ENCODE measurements at places on chromosomes 2 and 18.

DNA sequence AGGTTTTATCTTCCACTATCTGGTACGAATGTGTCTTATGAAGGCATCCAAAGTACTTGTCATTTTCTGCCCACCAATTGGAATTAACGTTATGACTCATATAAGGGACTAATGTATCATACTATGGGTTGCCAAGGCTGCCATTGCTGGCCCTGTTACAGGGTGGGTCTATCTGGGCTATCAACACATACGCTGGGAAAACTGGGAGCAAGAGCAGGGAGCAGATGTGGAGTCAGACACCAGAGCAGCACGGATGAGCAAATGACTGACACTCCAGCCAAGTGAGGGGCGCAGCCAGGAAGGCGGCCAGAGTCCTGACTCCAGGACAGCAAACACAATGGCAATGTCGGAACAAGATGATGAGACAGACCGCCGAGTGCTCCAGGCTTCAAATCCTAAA lies 145.9 kb downstream of the COPS8 start:
- DNase-seq: no peak

- DNase-seq: no peak
These were observed 15.2 kb downstream of the ABCB11 start for GRCh38 chr2:169015943-169016342.

GRCh38 chr2:48600917-48601316 lies 16.7 kb upstream of the GTF2A1L start:
- no peak for DNase-seq

- peak; percentile 57 for DNase-seq
These were observed 171.5 kb downstream of the INO80D start for GRCh38 chr2:205914213-205915129.

GRCh38 chr2:120878970-120879369 lies 143.3 kb downstream of the GLI2 start:
- no peak for DNase-seq

- no peak for DNase-seq
These were observed 43.6 kb downstream of the SLC5A7 start for GRCh38 chr2:108029912-108030311.

- no peak for DNase-seq
These were observed 818.9 kb upstream of the ACVR2A start for GRCh38 chr2:147025646-147026585.

DNA sequence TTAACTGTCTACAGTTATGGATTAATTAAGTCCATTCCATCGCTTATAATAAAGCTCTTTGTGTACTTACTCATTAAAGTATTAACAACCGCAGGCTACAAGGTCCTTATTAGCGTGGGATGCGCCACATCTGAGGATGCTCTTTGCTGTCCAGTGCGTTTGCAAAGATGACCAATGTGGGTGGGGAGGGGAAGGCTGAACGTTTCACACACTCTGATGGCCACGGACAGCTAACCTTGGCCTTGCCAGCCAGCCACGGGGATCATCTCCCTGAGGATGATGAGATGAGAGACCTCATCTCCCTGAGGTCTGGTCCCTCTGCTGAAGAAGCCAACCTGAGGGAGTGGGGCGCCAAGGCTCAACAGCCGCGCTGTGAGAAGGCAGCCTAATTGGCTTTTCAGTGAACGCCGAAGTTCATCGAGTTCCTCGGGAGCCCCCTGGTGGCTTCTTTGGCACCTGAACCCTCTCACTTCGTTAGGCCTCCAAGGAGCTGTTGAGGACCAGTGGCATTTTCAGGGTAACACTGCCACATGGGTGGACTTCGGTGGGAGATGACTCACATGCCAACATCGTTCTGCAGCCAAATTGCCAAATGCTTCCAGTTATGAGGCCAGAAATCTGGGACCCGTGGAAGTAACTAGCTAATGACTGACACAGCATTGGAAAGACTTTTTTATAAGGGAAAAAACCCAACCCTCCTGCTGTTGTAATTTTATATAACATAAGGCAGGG lies 69.3 kb upstream of the SEC11C start:
- peak; percentile 76 for DNase-seq

- no peak for DNase-seq
These were observed 114.3 kb downstream of the TRIB2 start for GRCh38 chr2:12831016-12831415.

DNA sequence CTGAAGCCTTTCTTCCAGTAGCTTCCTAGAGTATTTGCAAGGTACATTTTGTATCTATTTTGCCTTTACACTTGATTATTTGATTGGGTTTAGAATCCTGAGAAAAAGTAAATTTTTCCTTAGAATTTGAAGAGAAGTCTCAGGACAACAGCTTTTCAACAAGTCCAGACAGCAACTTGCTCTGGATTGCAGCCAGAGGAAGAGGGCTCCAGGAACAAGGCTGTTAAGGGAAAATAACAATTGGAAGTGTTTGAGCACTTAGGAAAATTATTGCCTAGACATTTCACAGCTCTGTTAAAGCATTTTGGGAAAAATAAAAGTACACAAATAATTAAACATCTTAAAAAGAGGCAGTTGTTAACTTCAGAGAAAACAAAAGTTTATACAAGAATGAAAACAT lies 58.3 kb upstream of the RAPGEF4 start:
- no peak for DNase-seq

DNA sequence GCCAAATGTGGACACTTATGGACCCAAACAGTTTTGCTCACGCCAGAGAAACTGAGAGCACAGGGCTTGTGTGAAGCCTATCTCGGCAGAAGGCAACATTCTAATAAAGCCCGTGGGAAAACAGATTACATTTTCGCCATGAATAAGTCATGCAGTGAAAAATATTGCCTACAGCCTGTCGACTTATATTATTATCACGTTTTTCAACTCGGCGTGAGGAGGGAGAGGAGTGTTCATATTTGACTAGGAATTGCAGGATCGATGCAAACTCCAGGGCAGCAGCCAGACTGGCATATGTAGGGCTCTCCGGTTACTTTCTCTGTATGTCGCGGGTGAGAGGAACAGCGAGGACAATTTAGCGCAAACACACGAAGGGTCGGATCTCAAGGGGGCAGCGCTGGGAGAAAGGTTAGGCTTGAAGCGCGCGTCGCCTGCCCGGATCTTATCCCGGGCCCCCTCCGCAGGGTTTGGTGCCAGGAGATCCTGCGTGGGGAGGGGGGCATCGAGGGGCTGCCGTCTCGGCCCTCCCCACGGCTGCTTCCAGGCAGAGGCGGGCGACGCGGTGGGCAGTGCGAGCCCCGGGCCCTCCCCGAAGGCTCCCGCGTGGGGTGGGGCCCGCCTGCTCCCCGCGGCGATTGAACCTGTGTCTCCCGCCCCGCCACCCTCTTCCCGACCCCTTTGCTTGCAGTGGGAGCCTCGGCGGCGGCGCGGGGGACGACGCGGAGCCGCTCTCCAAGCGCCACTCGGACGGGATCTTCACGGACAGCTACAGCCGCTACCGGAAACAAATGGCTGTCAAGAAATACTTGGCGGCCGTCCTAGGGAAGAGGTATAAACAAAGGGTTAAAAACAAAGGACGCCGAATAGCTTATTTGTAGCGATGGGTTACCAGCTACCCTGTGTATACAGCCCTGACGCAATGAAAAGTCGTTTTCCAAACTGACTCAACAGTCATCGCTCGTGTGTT lies 4.4 kb downstream of the ADCYAP1 start:
- peak; percentile 43 for DNase-seq

DNA sequence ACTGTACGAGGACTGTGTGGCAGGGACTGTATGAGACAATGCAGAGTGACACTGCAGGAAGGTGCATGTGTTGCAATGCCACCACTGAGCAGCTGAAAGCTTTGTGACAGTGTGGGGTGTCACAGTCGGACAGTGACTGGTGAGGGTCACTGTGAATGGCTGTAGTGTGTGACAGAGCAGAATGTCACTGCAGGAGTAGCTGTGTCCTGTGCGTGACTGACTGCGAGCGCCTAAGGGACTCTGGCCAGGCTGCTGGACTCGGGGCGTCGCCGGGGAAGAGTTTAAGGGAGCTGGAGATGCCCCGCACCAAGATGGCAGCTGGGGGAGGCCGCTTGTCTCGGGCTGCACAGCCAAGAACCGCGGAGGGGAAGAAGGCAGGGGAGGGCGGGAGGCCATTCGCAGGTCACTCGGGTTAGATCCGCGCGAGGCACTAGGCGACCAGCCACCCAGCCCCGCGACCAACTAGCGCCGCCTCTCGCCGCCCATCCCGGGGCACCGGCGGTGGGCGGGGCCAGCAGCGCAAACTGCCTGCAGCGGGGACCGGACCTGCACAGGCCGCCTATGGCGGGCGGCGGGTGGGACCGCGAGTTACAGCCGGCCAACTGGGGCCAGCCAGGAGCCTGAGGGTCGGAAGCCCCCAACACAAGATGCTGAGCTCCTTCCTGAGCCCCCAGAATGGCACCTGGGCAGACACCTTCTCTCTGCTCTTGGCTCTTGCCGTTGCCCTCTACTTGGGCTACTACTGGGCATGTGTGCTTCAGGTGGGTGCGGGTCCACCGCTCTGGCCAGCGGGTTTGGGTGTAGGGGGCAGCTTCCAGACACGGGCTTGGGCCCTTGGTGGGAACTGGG lies at the start of gene ABHD1:
Gene ABHD1, plus strand, starts transcription at position 514 of the 849 bp plus-strand sequence. Its CDS starts 134 bp downstream, at position 648.
- DNase-seq: peak; percentile 13

DNA sequence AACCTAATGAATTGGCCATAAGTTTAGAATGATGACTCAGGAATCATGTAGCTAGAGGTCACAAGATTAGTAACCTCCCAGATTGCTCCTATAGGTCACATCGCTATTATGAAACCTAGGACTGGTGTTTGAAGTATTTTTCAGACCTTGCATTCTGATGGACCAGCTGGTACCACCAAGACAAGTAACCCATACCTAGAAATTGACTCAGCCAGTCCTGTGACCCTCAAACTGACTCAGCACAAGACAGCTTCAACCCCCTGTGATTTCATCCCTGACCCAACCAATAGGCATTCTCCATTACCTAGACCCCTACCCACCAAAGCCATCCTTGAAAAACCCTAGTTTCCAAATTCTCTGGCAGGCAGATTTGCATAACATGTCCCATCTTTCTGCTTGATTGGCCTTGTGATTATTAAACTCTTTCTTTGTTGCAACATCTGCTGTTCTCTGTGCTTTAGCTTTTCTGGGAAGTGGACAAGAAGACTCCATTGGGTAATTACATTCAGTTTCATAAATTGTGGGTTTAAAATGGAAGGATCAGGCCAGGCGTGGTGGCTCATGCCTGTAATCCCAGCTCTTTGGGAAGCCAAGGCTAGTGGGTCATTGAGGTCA lies 254.9 kb downstream of the IRS1 start:
- DNase-seq: no peak

DNA sequence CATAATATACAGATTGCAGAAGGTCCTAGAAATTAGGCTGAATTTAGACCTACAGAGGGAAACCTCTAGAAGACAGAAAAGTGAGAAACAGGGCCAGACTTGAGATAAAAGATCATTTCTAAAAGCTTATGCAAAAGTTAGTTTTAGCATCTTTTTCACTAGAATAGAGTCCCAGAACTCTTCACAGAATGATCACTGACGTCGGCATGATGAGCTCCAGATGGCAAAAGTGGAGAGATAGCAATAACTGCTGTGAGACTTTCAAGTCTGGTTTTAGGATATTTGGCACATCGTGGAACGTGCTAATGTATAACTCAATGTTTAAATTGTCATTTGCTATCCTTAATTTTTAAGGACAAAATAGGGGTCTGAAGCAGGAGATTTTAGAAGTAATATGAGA lies 1050.7 kb upstream of the CELF4 start:
- DNase-seq: no peak

DNA sequence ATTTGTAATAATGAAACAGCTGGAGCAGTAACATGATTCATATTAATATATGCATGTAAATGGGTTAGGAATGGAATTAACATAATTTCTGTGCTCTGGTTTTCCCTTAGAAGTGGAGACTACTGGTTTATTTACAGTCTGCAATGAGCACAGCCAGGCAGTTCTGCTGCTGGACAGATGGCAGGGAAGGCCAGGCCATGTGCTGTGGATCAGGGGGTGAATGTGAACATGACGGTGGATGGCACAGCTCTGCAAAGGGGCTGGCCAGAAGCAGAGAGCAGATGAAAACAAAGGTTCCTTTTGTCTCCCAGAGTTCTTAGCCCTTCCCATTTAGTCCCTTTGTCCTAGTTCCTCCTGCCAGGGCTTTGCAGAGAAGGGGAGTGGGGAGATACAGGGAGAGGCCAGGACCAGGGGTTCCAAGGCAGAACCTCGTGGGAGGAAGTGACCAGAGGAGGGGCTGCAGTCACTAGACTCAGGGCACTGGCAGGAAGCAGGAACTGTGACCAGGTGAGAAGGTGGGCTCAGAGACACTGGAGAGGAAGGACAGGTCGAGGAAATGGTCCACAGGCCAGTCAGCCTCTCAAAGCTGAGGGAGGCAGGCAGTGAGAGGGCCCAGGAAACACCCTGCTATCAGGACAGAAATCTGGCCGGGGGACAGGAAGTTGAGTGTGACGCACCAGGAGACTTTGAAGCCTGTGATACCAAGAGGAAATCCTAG lies 112.9 kb upstream of the ATP8B1 start:
- no peak for DNase-seq

All from NCI-H774 (cell line).